CD4-positive, alpha-beta T cell (primary cell): ENCODE measurements at places on chromosomes 7 and 10. TPM values are rescaled to one million over a fixed set of nuclear protein-coding genes. Genes with fewer than 3 reads are reported as not detected.

- DNase-seq, result no peak
Observed at GRCh38 chr10:45254892-45255291, 60.5 kb downstream of the OR13A1 start.

NPTX2 gene
- total RNA-seq, result not detected

- no peak for DNase-seq
Observed at GRCh38 chr7:118590107-118590506, 365.6 kb downstream of the ANKRD7 start.

DNA sequence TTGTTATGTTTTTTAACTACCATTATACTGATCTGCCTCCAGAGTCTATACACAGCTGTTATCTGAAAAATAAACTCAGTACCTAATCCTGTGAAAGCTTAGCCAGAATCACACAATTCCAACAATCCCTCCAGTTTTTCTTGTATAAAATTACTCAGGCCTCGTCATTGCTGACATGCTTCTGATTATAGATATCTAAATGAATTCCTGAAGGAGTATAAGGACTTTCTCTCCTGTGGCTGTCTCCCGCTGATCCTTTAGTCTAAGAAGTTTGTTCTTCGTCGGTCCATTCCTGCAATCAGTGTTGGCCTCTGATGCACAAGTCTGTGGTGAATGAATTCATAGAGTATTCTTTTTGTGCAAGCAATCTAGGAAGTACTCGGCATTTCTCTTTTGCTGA is 288.9 kb upstream of the SEMA3C start:
- DNase-seq, result no peak

DNA sequence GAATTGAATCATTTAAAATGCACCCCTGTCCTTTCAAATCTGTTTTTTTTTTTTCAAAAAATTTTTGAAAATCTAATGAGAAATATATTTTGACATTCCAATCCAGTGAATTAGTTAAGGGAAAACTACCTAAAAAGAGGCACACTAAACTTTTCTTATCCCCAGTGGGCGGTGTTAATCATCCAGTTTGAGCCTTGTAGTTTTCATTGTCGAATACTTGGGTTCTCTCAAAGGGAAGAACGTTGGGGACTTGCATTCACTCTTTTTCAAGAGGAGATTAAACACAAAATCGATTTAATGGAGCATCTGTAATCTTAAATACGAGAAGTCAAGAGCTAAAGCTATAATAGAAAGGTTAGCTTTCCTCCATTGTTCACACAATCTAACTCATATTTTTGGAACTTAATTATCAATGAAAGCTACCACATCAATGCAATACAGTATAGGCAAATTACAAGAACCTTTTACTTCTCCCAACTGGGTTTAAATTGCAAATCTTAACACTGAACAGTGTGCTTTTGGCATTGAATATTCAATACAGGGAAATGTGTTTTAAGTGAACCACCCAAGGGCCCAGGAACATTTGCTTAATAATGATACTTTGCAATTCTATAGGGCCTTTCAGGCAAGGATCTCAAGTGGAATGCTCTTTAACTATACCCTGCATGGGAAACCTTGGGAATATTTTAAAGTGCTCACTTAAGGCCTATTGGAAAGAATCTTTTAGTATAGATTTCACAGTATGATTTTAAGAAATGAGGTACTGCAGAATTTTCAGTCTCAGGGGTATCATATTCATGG is 13.1 kb upstream of the SP8 start:
- no peak for DNase-seq

DNA sequence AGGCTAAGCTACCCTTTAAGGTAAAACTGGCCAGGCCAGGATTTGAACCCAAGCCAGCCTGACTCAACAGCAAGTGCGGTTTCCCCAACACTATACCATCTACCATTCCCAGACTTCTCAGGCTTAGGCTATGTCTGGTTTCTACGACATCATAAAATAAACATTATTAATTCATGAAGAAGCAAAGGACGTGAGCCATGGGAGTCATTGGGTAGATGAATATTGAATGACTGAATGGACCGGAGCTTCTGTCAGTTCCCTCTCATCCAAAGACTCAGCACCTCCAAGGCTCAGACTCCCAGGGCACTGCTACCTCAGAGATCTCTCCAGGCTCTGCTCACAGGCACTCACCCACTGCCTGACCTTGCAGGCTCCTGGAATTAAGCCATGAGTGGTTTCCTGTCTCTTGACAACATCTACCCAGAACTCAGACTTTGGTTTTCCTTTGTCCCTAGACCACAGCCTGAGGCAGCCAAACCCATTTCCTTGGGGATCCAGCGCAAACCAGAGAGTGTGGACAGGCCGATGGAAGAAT is 64.6 kb upstream of the STEAP1B start:
- DNase-seq, result no peak

- no peak for DNase-seq
Observed at GRCh38 chr10:15180736-15181135, 12.2 kb upstream of the NMT2 start.

GRCh38 chr10:99917963-99918825 is 91.6 kb downstream of the DNMBP start:
- no peak for DNase-seq

- DNase-seq, result peak; percentile 12
Observed at GRCh38 chr10:3935141-3935540, 150.1 kb upstream of the KLF6 start.

GBX1 gene
- not detected for total RNA-seq

CPEB3 gene
- 1.2 TPM for total RNA-seq

DNA sequence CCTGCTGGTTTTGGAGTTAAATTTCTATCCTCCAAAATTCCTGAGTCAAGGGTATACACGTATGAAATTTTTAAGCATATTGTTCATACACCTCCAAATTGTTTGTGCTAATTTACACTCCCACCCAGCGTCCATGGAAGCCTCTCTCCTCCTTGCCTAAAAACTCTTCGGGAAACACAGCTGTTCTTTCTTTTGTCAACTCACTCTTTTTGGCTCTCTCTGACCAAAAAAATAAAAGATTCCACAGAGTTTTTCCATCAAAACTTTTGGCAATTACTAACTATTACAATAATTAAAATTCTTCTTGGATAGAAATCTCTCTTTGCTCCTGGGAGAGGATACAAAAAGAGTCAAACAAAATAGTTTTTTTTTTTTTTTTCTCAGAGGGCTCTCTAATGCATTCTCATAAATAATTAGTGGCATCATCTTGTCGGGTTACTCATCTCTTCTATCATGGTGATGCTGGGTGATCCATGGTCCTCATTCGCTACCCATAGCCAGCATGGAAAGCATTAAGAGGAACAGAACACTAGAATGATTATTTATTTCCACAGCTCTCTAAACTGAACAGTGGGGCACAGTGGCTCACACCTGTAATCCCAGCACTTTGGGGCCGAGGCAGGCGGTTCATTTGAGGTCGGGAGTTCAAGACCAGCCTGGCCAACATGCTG is 310.7 kb downstream of the SFMBT2 start:
- DNase-seq, result no peak

DNA sequence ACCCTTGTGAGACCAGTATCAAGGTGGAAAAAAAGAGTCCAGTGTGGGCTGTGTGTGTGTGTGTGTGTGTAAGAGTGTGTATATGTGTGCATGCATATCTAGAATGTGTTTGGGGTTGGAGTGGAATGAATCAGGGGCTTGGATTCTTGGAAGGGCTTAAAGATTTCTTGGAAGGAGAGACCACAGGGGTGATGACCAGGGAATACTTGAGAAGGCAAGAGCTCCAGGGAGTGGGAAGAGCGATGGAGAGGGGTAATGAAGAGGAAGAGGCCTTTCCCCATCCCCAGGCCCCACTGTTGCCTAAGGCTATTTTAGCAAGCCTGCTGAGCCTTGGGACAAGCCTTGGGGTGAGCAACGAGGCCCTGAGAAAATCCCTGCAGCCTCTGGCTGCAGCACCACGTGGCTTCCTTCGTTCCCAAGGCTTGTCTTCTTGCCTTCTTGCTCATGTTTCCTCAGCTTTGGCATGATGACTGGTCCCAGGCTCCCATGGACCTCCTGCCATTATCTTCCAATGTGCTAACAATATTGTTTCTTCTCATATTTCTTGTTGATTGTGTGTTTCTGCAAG is 663.4 kb downstream of the INHBA start:
- DNase-seq, result no peak

DNA sequence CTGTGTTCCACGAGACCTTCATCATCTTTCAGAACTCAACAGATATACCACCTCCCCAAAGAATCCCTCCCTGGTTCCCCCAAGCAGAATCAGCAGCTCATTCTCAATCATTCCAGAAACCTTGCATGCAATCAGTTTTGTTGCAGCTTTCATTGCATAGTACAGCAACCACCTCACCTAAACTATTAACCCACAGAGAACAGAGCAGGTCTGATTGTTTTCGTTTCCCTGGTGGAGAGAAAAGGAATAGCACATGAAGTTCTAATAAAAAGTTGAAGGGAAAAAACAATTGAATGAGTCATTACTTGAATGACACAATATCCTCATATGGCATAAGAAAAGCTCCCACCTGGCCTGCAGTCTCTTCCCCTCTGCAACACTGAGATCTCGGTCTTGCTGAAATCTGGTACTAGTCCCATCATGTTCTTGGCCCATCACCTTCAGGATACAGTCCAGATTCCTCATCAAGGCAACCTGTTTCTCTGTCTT is 147.1 kb upstream of the GDF10 start:
- DNase-seq, result peak; percentile 23

HMX2 gene
- not detected for total RNA-seq

GALNT17 gene
- total RNA-seq, result not detected

DNA sequence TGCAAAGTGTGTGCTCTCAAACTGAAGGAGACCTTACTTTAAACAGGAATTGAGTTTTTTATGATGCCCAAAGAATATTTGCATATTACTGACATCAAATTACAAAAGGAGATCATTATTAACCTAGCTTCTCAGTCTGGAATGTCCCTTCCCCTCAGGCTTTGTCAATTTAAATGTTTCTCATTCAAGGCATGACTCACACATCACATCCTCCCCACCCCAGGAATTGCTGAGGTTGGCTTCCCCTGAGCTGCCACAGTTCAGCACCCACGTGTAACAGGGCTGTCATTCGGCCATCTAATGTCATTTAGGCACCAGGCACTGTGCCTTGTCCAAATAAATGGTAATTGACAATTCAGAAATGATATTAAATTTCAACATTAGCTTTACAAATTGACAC is 305.9 kb upstream of the MGMT start:
- no peak for DNase-seq

UCMA gene
- total RNA-seq, result not detected

DNA sequence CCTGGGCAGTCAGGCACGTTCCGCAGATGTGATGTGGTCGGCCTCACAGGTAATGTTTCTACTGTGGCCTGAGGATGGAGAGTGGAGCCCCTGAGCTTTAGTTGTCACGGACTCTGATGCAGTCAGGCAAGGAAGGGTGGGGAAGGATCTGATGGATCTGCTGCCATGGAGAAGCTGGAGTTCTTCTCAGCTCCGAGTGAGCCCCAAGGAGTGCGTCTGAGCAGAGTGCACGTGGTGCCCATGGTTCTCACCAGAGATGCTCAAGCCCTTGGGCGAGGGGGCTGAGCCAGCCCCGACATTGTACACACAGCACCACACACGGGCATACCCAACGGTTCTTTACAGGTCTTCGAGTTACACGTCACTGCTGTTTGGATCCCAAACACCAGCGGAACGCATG is 192.5 kb downstream of the EBF3 start:
- no peak for DNase-seq

DNA sequence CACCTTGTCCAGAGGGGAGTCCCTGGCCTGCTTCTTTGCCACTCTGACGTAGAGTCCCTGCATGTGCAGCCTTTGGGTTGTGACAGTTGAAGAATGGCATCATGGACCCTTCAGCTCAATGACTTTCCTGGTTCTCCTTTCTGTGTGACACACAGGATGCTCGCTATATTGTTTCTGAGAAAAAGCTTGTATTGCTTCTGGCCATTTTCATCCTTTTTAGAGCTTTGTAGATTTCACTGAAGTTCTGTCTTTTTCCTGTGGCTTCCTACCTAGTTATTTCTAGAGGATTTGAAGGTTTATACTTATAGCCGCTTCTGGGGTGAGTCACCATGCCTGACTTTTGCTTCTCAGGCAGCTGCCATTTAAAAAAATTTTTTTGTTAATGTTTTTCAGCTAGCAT is 27.0 kb downstream of the SND1 start:
- no peak for DNase-seq

SRGN gene
- total RNA-seq, result 342 TPM

DNA sequence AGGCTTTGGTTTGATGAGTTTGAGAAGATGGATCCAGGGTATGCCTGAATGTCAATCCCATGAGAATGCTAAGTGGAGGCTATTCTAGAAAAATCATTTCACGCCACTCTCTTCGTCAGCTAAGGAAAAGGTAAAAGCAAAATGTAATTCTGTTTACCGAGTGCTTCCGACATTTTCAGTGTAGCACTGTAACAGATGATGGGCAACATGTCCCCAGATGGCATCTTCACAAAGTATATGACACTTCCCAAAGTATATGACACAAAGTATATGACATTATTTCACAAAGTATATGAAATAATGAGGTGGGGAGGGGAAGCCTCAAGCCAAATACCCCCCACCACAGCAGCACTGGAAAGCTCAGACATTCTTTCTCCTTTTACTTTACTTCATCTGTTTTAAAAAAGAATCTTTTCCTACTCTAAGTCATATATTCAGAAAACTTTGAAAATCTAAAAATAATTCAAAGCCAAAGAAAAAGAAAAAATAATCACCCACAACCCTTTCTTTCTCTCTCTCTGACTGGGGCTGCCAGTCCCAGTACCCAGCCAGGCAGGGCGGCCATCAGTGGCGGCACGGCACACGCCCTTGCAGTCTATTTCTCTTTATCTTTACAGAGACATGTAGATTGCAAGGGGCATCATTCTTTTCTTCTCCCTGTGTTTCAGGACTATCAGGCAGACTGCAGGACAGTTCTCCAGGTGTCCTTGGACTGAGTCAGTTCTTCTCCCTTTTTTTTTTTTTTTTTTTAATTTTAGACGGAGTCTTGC is 179.8 kb downstream of the SNX10 start:
- DNase-seq, result no peak

GRCh38 chr7:151736403-151736909 is 140.5 kb downstream of the PRKAG2 start:
- no peak for DNase-seq

SPAM1 gene
- total RNA-seq, result not detected

DNA sequence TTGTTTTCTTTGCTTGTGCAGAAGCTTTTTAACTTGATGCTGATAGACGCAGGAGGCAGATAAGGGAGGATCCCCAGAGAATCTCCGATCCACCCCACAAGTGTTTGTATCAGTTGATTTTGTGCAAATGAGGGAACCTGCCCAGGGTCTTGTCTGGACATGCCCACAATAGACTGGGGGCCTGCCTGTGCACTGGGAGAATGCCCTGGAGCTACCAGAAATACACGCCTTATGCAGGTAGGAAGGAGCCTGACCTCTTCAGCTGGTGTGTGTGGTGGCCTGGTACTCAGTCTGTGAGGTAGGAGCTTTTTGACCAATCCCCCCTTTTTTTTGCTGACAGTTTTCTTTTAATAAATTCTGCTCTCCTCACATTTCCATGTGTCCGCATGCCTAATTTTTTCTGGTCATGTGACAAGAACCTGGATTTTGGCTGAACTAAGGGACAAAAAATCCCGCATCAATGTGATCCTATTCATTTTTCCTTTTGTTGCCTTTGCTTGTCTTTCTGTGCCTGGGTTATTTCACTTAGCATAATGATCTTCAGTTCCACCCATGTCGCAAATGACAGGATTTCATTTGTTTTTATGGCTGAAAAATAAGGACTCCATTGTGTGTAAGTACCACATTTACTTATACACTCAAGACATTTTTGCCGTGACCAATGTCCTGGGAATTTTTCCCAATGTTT is 430.6 kb upstream of the NRG3 start:
- DNase-seq, result no peak
